ENCODE measurements at places on chromosomes 16 and 17.

GRCh38 chr17:76079956-76080767 is 1.2 kb downstream of the ZACN start:
- DNase-seq, result no peak

GRCh38 chr16:3358871-3359270 is 3.2 kb downstream of the OR2C1 start:
- no peak for DNase-seq

DNA sequence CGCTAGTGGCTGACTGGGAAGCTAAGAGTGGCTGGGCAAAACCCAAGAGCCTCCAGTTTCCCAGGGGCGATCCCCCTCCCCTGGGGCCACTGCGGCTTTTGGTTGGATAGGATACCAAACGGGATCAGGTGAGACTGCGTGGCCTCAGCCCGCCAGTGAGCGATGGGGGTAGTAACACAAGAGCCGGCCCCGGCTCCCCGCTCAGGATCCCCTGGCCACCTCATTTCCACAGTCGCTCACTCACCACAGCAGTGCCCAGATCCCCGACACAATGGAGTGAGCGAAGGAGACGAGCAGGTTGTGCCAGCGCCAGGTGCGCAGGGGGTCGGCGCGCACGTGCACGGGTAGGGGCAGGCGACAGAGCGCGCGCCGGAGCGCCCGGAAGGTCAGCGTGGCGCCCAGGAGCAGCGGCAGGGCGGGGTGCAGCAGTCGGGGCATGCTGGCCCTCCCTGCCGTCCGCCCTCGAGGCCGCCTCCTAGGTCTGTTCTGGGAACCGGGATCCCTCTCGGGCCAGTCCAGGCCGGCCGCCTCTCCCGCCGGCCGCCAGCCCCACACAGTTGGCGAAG is 290 bp downstream of the TLCD1 start:
- no peak for DNase-seq

DNA sequence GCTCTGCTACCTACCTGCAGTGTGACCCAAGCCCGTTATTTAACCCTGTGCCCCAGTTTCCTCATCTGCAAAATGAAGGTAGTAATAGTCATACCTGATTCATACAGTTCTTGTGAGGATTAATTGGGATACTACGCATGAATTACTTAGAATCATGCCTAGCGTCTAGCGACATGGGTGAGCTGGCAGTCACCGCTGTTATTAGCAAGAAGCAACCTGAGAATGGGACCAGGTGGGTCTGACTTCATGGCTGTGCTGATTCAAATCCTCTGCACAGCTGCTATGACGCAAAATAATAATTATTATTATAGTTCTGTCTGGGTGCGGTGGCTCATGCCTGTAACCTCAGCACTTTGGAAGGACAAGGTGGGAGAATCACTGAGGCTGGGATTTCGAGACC is 7.9 kb downstream of the SOCS1 start:
- DNase-seq, result no peak

GRCh38 chr17:4722678-4723240 is 8.5 kb upstream of the MED11 start:
- no peak for DNase-seq

DNA sequence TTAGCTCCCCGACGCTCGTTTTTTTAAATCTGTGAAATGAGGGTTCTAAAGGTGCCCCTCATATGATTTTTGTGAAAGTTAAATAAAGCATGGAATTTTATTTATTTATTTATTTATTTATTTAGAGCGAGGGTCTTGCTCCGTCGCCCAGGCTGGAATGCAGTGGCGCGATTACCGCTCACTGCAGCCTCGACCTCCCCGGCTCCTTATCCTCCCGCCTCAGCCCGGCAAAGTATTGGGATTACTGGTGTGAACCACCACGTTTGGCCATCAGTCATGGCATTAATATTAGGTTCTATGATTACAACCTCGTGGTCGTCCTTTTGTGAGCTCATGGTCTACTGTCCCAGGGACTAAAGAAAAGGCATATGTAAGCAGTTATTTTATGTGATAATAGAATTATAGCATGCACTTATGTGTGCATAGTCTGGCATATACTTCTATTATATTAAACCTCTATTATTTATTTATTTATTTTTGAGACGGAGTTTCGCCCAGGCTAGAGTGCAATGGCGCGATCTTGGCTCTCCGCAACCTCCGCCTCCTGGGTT is 557 bp upstream of the LUC7L start:
- DNase-seq, result no peak

GRCh38 chr16:4380119-4381063 is 8.7 kb downstream of the VASN start:
- DNase-seq, result no peak

- DNase-seq, result no peak
Observed at GRCh38 chr16:51119973-51120729, 30.9 kb downstream of the SALL1 start.

GRCh38 chr17:47301831-47302230 is 21.9 kb upstream of the EFCAB13 start:
- no peak for DNase-seq

DNA sequence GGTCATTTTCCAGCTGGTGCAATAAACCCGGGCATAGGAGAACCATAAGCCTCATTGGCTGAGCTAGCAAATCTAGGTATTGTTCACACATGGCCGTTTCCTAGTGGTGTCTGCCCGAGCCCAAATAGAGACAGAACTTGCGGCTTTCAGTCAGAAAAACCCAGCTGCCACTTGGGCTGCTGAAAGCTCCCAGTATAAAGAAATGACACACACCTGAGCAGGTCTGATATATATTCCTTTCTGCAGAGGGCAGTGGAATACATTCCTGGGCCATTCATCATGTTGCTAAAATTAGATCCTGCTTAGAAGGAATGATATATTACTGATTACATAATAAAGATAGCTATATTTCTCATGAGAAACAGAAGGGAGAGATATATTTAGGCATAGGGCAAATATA is 83.9 kb upstream of the IRX5 start:
- DNase-seq, result no peak

DNA sequence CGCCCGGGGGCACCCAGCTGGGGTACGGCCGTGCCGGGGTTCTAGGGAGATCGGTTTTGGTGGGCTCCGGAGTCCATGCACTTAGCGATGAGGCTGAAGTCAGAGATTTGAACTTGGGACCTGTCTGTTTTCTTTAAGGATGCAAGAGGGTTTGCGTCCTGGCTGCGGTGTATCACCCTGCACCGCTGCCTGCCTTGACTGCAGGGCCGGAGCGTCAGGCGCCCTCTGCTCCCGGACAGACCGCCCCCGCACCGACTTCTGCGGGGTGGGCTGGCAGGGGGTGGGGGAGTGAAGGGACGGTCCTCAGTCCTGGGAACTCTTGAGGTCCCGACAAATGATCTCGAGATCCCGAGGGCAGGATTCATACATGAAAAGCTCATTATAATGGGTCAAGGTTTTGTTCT is 701 bp downstream of the PDP2 start:
- DNase-seq, result no peak

GRCh38 chr17:58402047-58402446 is 15.3 kb downstream of the RNF43 start:
- DNase-seq, result no peak

DNA sequence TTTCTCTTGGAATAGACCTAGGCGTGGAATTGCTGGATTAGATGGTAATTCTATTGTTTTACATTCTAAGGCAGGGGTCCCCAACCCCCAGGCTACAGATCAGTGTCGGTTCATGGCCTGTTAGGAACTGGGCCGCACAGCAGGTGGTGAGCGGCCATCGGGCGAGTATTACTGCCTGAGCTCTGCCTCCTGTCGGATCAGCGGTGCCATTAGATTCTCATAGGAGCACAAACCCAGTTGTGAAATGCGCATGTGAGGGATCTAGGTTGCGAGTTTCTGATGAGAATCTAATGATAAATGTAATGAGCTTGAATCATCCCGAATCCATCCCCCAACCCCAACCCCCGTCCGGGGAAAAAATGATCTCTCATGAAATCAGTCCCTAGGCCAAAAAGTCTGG is 23.0 kb downstream of the NLRC5 start:
- DNase-seq, result no peak

- peak; percentile 34 for DNase-seq
Observed at GRCh38 chr17:74569020-74570003, 2.0 kb upstream of the CD300H start.

DNA sequence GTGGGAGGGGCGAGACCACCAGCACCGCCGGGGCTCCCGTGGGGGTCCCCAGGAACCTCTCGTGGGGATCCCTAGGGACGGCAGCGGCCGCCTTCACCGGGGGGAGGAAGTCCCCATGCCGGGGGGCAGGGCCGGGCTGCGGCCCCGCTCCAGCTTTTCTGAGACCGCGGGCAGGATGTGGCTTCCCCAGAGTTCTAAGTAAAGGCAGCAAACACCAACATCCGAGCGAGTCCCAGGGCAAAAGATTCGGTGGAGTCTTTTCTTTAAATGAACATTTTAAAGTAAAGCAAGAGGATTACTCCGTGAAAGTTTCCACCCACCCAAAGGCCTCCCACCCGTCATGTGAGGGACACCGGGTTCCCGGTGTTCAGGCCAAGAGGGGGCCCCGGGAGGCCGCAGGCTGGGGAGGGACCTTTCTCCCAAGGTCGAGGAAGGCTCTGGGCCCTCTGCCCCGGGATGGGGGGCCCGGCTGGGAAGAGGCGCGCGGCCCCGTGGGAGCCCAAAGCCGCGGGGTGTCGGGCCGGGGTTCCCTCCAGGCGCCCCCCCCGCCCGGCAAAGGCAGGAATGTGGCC is 137.2 kb upstream of the RPH3AL start:
- peak; percentile 57 for DNase-seq

DNA sequence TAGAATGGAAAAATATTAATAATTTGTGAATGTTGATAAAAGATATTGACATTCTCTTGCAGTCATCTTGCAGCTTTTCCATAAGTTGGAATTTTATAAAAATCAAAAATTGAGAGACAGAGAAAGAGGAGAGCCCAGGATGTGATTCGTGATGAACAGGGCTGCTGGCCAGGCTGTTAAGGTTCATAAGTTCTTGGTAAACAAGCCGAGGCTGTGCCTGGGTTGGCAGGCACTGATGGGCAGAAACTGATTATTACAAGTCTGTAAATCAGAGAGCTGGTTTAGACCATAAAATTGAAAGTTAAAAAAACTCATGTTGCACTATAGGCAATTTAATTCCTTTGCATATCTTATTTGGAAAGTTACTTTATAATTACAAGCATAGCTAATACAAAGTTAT is 533.7 kb downstream of the HAPSTR1 start:
- no peak for DNase-seq

Data from stimulated activated CD8-positive, alpha-beta memory T cell treated with anti-CD3 and anti-CD28 coated beads, Interleukin-7, amount 100 ng/mL, for 48 hours (primary cell).